GDM1 (cell line): ENCODE measurements at places on chromosomes 7 and 10.

DNA sequence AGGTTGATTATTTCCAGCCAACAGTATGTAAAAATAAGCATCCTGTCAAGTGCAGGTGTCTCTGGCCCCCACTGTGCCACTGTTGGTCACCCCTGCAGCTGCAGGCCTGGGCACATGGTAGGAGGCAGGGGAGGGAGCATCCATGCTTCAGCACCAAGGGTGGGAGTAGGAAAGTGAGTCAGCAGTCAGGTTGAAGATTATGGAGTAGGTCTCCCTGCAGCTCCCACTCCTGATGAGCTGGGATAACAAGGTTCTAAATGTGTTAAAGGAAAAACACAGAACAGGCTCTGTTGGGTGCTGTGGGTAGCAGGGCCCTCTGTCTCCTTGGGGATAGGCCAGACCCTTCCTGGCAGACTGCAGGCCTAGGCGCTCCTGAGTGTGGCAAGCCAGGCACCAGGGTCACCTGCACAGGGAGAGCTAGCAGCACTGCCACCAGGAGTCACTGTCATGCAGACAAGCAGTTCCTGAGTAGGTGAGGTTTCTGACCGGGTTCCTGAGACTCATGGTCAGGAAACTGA lies 59.3 kb downstream of the NUDCD3 start:
- DNase-seq = no peak

DNA sequence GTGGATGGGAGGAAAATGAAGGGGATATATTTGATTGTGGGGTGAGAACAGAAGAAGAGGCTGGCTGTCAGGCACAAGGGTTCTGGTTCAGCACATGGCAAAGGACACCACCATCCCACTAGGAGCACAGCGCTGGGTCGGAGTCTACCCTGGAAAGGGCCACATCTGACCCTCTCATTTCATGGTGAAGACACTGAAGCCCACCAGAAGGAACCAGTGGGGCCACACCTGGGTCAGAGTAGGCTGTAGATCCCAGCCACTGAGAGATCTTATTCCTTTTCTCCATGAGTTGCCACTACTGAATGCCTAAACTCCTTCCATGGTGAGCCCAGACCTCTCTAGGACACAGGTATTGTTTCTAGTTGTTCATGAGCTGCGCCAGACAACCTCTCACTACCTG lies 25.8 kb downstream of the SFTPD start:
- no peak for DNase-seq

DNA sequence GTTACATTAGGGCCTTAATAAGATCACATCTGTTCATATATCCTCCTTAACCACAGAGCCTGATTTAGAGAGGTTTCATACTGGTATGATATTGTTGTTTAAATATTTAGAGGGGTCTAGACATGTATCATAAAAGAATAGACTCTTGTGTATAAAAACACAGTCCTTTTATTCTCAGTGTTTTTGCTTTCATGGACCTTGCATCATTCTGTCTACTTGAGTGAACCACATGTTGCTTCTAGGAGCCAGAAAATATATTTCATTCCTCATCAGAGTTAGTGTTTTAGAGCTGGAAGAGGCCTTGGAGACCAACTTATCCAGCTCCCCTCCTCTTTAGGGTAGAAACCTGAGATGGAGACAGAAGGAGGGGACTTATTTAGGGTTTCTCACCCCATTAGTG lies 312.8 kb downstream of the LRMDA start:
- no peak for DNase-seq

DNA sequence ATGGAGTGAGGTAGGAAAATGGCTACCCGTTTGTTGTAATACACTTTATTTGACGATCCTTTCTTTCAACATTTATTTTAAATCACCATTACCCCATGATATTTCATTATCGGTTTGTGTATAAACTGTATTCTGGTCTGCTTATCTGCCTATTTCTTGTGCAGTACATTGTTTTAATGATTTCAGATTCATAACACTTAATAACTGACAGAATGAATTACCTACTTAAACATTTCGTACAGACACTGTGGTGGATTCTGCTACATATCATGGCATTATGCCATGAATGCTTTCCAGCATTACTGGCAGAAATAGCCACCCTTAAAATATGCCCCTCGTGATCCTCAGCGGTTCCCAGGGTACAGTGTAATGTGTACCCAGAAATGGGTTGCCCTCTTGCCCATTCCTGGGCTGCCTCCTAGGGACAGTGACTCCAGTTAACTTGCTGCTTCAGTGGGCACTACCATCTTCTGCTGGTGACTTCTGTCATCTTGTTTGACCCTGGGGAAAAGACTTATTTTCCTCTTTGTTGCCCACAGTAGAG lies 74.5 kb downstream of the C1GALT1 start:
- DNase-seq = no peak

- no peak for DNase-seq
These were observed 29.9 kb upstream of the PDCD4 start for GRCh38 chr10:110841767-110842267.

DNA sequence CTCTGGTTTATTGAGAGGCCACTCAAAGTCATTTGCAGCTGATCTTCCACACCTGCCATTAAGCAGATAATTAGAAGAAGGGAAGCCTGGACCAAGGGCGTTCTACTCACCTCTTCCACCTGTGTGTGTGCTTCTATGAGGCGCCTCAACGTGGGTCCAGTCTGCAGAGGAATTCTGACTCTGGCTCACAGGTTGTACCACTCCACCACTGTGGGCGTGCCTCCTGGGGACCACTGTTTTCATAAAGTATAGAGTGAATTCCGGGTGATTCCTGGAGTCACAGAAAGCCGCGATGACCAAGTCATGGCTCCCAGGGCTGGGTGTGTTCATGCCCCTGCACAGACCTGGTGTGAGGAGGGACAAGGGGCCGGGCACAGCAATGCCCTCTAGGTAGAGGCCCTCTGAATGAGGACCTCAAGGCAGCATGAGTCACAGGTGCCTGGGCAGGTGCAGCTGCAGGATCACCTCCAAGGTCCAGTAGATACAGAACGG lies 408.3 kb upstream of the MGMT start:
- no peak for DNase-seq

DNA sequence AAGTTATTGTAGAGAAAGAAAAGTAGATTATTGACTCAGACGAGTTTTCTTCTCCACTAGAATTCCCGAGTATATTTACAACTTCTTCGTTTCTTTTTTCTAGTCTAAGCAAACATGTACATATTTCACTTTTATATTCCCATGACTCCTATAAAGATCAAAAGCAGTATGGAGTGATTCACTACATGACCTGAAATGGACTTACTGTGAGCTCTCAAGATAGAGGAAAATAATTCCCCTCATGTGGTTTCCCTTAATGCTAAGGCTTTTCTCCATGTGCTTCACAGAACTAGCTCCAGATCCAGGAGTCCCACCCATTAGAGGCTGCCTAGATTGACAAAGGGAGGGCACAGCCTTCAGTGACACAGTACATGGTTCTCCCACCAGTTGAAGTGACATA lies 823.1 kb upstream of the LRRTM3 start:
- no peak for DNase-seq

- no peak for DNase-seq
These were observed 14.0 kb downstream of the ANKIB1 start for GRCh38 chr7:92259610-92260247.

GRCh38 chr7:108290459-108291151 lies 160.4 kb upstream of the LAMB4 start:
- DNase-seq = no peak

GRCh38 chr7:4675771-4676367 lies 6.2 kb upstream of the FOXK1 start:
- DNase-seq = no peak

DNA sequence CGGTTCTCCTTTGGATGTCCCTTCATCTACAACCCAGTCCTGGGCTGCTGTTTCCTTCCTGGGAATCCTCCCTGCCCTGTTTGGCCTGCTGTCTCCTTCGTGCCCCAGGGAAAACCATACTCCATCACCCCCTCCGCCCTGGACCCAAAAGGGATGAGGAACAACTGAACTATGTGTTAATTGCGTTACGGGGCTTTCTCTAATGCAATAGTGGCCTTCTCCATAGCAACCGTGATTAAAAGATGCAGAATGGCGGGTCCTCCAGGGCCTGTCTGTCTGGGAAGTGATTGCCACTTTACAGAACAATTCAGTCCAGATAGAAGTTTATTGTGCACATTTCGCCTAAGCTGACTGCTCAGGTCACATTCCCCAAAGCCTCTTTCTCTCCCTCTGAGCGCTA lies 112.0 kb upstream of the FGFR2 start:
- DNase-seq = no peak

DNA sequence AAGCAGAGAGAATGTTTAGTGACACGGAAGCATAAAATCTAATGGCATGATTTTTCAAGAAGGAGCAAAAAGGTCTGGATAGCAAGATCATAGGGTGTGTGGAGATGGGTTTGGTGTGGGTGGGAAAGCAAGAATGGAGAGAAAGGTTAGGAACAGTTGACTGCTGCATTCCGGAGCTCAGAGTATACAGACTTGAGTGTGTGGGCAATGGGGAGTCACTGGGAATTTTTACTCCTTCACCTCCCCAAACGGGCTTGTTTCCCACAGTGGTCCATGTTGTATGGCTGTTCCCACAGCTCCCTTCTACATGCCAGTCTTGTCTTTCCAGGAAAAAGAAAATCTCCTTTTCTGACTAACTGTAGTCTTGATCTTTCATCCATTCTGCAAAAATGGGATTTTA lies 122.1 kb downstream of the CDK6 start:
- no peak for DNase-seq

- no peak for DNase-seq
These were observed 29.3 kb downstream of the KMT2C start for GRCh38 chr7:152406491-152406890.

DNA sequence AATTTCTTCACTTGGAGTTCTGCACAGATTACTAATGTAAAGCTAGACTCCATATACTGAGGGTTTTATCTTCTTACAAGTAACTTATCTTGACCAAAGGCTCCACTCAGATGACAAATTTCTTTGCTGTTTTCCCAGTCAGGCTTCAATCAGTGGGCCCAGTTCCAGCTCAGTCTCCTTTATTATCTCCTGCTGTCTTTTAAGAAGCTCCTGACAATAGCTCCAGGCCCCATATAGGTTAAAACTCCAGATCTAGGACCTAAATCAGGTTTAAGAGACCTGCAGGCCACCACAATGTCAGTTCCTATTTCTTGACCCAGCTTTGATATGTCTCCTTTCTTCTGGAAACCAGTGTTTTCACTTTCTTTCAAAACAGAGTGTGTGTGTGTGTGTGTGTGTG lies 165.2 kb downstream of the RELN start:
- no peak for DNase-seq

GRCh38 chr7:2040893-2041270 lies 191.9 kb downstream of the MAD1L1 start:
- no peak for DNase-seq

- DNase-seq = no peak
These were observed 78.5 kb upstream of the PPIF start for GRCh38 chr10:79268742-79269141.

DNA sequence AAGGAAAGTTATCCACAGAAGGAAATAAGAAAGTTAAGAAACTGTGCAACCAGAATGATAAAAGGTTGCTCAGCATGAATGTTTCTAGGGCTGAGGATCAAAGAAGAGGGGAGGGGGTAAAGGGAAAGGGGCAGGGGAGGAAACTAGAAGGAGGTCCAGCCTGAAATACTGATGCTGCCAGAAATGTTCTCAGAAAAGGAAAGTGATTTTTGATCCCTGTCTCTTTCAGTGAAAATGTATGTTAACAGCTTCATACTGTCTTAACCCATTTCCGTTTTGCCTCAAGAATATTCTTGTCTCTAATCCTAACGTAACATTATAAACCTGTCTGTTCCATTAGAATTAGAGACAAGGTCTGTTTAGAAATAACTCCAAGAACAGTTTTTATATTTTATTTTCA lies 49.6 kb downstream of the NEBL start:
- DNase-seq = no peak

DNA sequence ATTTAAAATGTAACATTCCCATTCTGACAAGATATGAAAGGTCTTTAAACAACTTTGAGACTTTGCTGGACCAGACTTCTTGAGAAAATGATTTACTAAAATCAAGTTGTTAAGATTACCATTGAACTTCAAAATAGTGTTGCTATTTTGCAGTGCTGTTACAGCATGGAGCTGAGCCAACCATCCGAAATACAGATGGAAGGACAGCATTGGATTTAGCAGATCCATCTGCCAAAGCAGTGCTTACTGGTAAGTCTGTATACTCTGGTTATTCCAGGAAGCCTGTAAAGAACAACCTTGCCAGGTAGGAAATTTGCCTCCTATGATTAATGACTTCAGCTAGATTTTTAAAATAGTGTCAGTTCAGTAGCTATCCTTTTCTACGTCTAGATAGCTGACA lies 18.8 kb downstream of the TNKS2 start:
- DNase-seq = no peak

DNA sequence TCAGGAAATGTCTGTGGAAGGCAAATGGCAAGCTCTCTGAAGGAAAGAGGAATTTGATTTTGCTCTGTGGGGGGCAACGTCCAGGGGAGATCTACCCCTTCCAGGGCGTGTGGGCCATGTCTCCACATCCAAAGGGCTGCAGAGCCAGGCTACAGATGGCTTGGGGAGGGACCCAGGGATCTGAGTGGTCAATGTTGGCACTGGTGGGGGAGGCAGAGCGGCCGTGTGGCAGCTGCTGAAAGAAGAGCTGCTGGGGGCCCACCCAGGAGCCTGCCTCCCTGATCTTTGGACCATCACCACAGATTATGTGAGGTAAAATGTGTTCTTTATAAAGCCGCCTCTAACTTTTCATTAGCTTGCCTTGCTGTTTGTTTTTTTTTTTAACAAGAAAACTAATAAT lies 144.1 kb downstream of the HERPUD2 start:
- DNase-seq = no peak

- DNase-seq = no peak
These were observed 37.8 kb upstream of the FXYD4 start for GRCh38 chr10:43333653-43334052.

GRCh38 chr10:124105045-124105444 lies 11.6 kb upstream of the CHST15 start:
- no peak for DNase-seq

DNA sequence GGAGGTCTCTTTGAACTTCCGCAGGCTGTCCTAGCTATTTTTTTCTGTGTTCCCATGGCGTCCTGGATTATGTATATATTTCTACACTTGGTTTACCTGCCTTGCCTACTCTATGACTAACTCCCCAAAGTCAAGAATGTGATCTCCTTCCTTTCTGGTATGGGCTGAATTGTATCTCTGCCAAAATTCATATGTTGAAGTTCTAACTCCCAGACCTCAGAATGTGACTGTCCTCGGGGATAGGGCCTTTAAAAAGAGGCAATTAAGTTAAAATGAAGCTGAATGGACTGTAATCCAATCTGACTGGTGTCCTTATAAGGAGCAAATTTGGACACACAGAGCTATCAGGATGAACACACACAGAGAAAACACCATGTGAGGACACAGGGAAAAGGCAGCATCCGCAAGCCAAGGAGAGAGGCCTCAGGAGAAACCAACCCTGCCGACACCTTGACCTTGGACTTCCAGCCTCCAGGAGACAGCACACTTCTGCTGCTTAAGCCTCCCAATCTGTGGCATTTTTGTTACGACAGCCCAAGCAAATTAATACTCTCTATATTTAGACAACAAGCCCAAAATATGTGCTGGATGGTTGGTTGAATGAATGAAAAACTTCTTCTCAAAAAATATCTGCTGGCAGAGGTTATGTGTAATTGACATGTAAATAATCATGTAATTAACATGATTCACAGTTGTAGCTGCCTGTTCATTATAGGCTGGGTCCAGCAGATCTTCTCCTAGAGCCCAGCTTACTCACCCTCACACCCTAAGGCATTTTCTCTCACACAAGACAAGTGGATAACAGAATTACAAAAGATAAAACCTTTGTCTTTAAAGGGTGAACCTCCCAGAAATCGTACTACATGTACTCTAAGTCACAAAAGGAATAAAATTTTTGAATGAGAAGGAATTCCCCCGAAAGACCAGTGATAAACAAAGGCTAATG lies 123.7 kb downstream of the CUBN start:
- DNase-seq = no peak

- no peak for DNase-seq
These were observed 41.4 kb downstream of the LAMB4 start for GRCh38 chr7:108088729-108089128.
